Stimulated activated CD4-positive, alpha-beta T cell treated with anti-CD3 and anti-CD28 coated beads, Interleukin-15, amount 100 ng/mL, for 24 hours (primary cell): ENCODE measurements at places on chromosomes 7 and 10.

GRCh38 chr10:26698909-26699308, 1.4 kb downstream of the PDSS1 start:
- no peak for DNase-seq

DNA sequence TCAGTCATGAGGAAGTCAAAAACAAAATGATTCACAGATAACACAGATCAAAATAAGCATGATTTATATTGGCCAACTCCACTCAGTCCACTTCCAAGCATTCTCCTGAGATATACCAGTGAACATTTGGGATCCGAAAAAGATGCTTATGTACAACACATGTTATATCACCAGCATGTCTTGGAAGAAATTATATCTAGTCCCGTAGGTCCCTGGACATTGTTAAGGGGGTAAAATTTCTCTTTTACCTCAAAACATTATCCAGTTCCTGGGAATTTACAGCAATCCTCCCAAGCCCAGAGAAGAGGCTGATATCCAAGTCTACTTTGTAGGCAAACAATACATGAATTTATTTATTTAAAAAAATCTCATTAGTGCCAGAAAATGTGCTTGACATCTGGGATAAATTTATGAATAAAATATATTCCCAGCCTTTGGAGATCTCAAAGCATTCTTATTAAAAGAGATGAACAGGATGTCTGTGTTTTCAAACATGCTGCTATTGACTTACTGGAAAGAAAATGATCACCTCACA, 582.2 kb upstream of the ZWINT start:
- no peak for DNase-seq

DNA sequence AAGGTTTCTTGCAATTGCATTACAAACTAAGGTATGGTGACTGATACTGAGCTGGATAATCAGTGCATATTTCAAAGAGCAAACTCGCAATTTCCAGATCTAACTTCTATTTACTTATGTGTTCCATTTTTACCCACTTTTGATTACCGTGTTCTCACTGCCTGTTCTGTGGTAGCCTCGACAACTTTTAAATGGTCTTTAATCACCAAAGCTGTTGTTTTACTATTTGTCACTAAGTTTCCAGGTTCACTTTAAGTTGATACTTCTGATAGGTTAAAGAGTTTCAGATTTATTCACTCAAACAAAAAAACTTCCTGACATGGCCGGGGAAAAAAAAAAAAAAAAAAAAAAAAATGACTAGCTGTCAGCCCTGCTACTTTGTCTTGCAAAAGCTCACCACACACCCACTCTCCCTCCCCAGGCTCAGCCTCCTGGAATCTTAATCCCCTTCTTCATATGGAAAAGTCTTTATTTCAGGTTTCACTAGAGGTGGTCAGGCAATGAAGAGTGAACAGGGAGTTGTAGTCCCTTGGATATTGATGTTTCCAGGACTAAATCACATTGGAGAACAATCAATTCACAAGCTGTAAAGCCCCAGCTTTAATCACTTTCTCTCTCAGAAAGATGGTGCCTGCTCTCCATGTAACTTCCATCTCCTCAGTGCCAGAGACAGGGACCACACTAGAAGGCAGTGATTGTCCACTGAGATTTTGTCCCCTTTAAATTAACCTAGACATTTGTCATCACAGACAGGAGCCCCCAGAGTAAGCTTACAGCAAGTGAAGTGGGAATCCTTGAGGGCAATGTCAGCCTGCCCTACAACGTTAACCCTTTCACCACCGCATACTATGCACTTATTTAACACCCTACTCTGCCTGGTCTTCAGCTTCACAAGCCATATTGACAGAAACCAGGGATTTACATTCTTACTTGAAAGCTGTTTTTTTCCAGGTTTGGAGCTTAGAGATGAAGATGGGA, 749.1 kb upstream of the SORCS1 start:
- no peak for DNase-seq

- DNase-seq = peak; percentile 38
Measured at GRCh38 chr7:158825628-158826289, 3.5 kb downstream of the ESYT2 start.

GRCh38 chr10:12350167-12350872, 973 bp downstream of the CAMK1D start:
- peak; percentile 53 for DNase-seq

- no peak for DNase-seq
Measured at GRCh38 chr10:78808736-78809367, 259.9 kb upstream of the ZMIZ1 start.

DNA sequence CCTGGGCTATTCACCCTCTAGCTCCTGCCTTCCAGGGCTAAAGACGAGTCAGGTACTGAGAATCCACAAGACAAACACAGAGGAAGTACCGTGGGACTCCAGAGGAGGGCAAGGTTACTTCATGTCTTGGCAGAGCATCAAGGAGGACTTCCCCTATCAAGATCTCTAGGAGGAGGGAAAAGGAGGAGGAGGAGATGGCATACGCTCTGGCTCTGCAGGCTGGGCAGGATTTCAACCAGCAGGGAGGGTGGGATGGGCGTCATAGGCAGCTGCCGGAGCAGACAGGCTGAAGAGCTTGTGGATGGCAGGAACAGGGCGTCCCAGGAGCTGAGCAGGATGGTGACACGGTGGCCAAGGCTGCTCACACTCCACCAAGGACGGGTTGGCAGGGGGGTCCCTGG, 21.3 kb downstream of the MDH2 start:
- no peak for DNase-seq

- peak; percentile 80 for DNase-seq
Measured at GRCh38 chr7:107150375-107151073, 18.3 kb upstream of the HBP1 start.

- DNase-seq = no peak
Measured at GRCh38 chr7:134966691-134967090, 19.6 kb upstream of the AGBL3 start.

GRCh38 chr7:99203092-99203491, 4.8 kb downstream of the KPNA7 start:
- no peak for DNase-seq

- DNase-seq = no peak
Measured at GRCh38 chr10:112471878-112472487, 25.0 kb downstream of the VTI1A start.

- no peak for DNase-seq
Measured at GRCh38 chr10:113292743-113293142, 260.1 kb upstream of the HABP2 start.

GRCh38 chr7:125154930-125155329, 225.3 kb upstream of the POT1 start:
- no peak for DNase-seq

GRCh38 chr7:24587853-24588252, 14.6 kb downstream of the PALS2 start:
- peak; percentile 37 for DNase-seq

- no peak for DNase-seq
Measured at GRCh38 chr10:112369495-112370423, 4.2 kb upstream of the ACSL5 start.

GRCh38 chr7:85770332-85770731, 583.5 kb upstream of the SEMA3D start:
- no peak for DNase-seq

DNA sequence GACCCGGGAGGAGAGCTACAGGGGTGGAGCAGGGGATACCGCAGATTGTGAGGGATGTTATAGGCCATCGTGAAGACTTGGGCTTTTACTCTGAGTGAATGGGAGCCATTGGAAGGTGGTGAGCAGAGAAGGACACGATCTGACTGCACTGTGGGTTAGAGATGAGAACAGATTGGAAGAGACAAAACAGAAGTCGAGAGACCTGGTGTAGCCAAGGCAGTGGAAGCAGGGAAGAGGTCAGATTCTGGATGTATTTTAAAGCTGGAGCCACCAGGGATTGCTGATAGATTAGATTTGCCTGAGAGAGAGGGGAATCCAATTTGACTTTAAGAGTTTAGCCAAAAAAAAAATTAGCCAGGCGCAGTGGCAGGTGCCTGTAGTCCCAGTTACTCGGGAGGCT, 21.6 kb upstream of the EEPD1 start:
- no peak for DNase-seq

DNA sequence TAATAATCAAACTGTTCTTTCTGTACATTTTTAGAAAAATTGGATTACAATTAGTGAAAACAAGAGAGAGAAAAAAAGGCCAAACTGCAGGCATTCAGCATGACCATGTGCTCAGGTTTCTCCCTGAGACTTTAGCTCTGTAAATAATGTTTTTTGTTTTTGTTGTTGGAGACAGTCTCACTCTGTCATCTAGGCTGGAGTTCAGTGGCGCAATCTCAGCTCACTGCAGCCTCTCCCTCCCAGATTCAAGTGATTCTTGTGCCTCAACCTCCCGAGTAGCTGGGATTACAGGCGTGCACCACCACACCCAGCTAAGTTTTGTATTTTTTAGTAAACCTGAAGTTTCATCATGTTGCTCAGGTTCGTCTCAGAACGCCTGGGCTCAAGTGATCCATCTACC, 23.0 kb downstream of the BZW2 start:
- DNase-seq = no peak

- no peak for DNase-seq
Measured at GRCh38 chr10:118373786-118374185, 31.7 kb upstream of the FAM204A start.

DNA sequence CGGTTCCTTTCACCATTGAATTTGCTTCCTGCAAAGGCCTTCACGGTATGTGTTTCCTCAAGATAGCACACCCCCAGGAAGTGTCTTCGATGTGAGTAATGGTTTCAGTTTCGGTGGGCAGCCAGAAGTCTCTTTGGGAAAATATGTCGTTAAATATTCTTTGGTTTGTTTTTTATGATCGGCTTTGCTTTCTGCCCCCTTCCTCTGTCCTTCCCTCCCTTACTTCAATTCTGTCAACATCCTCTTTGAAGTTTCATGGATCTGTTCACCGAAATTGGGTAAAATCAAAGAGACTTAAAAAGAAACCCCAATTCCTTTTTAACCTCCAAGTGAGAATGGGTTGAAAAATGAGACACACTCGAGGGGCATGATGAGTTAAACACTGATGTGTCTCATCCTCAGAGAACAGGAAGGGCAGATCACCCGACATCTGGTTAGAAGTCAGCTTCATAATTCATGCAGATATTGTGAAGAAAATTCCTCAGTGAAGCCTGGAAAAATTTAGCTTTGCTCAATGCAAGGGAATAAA, 170.8 kb upstream of the HABP2 start:
- DNase-seq = peak; percentile 11

- DNase-seq = no peak
Measured at GRCh38 chr10:62457196-62457595, 83.0 kb downstream of the ZNF365 start.

- no peak for DNase-seq
Measured at GRCh38 chr7:128962899-128963298, 25.2 kb downstream of the IRF5 start.

- DNase-seq = no peak
Measured at GRCh38 chr10:787933-788651, 98.6 kb upstream of the DIP2C start.

- no peak for DNase-seq
Measured at GRCh38 chr7:37536706-37537105, 88.0 kb upstream of the ELMO1 start.

DNA sequence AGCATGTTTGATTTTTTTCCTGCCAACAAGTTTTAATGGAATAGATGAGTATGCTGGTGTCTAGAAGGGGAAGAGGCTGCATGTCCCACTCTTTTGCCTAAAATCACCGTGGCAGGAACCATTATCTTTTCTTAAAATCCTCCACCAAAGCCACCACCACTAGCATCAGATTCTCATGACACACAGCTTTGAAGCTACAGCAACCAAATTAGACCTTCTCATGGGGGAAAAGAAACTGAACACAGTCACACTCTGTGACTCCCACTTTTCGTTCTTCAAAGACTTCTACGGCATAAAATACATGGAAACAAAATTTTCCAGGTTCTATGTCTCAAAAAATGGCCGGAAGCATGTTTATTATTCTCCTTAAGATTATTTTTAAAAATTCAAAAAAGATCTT, 81.8 kb downstream of the SGMS1 start:
- DNase-seq = no peak

DNA sequence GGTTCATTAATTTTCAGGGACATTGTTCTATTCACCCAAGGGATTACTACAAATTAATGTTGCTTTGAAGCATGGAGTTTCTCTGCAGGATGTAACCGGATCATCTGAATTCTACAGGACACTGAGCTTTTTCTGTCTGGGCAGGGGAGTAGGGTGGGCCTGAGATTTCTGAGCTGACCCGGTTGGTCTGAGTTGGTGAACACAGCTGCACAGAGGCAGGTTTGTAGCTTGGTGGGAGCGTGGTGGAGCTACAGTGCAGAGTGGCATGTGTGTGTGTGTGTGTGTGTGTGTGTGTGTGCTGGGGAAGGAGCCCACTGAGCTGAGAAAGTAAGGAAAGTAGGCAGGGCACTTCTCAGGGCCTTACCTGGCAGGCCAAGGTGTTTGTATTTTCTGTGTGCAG, 62.6 kb downstream of the SH2D4B start:
- DNase-seq = no peak

DNA sequence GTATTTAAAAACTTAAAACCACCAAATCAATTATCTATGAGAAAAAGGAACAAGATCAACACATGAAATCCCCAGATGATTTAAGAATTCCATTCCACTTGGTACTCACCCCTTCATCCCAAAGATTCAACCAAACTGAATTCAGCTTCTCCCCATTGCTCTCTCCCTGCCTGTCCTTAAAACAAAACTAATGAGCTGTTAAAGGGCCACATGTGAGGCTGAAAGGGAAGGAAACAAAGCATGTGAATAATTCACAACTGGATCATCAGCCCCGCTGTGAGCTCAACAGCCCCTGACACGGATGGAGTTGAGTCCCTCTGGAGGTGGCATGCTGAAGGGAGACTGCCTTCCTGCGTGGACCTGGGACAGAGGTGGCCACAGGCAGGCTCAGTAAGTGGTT, 32.9 kb downstream of the VOPP1 start:
- DNase-seq = no peak

DNA sequence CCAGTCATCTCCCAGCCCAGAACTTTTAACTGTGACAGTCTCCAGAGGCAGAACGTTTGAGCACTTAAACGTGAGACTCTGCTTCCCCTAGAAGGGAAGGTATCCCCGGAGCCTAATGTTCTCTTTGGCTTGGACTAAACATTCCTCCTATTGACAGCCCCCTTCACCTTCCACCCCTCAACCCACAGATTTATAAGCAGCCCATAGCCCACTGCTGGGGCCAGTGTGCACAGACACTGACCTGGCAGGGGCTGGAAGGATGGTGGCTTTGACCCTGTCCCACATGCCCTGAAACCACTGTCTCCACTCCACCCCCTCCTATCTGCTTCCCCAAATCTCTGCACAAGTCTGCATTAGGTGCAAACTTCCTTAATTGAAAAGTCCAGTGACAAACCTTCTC, 715.0 kb upstream of the IGFBP3 start:
- DNase-seq = no peak

DNA sequence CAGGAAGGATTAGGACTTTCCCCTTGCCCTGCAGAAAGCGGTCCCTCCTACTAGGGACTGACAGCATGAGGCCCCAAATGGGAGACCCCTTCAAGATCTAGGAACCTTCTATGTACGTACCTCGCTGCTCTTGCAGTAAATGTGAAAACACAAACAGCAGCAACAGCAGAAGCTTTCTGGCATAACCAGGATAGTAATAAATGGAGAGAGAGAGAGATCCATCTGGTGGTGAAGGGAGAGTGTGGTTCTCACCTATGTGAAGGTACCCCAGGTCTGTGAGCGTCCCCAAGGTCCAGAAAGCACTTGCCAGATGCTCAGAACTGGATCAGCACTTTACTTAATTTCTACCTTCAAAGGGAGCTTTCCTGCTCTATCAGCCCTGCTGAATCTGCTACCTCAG, 592.7 kb downstream of the PARD3 start:
- DNase-seq = no peak

- DNase-seq = peak; percentile 51
Measured at GRCh38 chr10:788796-789748, 99.6 kb upstream of the DIP2C start.
